ENCODE measurements at places on chromosomes 7 and 10.

- DNase-seq = no peak
Measured at GRCh38 chr7:159022238-159022993, 122.3 kb downstream of the VIPR2 start.

GRCh38 chr10:120989996-120990598, 138.9 kb downstream of the WDR11 start:
- no peak for DNase-seq

DNA sequence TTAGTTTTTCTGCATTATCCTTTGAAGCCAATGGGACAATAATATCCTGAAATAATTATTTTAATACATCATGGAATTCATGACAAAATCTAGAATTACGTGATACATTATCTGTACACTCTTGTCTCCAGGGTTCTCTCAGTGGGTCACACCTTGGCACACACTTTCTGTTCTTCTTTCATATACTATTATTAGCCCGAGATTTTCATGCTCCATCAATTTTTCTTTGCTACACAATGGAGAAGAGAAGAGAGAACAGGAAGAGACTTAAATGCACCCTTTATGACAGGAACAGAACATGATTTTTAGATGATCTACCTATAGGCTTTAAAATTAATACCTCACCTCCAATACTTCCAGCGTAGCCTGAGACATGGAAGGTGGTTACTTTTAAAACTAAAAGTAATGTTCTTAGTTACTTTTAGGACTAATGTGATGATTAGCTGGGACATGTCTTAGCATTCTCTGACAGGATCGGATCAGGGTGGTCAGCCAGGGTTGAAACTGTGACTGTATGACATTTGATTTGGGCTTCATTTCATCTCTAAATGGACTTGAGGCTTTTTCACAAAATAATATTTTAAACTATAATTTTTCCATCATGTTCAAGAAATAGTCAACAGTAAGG, 148.2 kb upstream of the WNT16 start:
- no peak for DNase-seq

DNA sequence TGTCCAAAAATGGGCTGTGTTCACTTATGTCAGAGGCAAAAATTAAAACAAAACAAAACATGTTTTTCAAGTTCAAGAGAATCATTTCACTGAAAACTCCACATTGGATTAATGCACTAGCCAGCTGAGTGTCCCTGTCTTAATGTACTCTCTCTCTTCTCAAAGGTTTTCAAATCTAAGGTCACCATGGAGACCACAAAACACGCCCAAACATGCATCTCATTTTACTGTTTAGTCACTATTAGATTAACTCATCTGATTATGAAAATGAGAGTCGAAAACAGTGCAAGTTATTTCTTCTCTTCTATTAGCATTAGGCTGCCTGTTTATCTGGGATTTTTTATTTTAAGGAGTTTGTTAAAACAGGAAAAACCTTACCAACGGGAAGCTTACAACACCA, 70.8 kb upstream of the ASAH2 start:
- DNase-seq = no peak

GRCh38 chr10:125154529-125154928, 5.8 kb downstream of the CTBP2 start:
- no peak for DNase-seq

DNA sequence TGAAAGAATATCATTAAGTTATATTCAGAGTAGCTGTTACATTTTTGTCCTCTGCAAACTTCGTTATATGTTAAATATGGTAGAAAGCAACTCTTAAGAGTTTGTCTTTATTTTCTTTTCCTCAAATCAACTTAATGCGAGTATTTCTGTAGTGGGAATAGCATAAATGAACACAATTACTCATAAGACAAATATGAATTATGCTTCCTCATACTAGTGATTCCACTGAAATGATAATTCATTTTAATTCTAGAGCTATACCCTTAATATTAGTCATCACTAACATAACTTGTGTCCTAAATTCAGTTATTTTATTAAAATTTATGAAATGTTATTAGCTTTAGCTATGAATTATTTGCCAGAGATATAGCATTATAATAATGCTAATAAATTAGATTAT, 820.6 kb upstream of the KCND2 start:
- DNase-seq = no peak

GRCh38 chr10:97708976-97709946, 4.3 kb upstream of the MARVELD1 start:
- no peak for DNase-seq

DNA sequence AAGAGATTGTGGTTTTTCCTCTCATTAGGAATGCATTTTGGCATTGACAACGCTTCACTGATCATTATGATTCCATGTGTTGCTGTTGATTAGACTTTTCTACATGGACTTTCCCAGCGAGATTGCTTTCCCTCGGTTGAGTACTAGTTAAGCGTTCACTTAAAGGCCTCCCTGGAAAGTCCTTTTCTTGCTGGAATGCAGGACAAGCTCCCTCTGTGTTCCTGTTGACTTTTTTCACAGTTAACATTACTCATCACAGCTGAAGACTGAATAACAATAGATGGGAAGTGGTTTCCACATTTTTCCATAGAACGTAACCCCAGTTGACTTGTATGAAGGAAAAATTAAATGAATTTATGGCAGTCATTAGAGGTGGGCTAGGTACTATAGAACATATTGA, 2.6 kb upstream of the CAV1 start:
- no peak for DNase-seq

DNA sequence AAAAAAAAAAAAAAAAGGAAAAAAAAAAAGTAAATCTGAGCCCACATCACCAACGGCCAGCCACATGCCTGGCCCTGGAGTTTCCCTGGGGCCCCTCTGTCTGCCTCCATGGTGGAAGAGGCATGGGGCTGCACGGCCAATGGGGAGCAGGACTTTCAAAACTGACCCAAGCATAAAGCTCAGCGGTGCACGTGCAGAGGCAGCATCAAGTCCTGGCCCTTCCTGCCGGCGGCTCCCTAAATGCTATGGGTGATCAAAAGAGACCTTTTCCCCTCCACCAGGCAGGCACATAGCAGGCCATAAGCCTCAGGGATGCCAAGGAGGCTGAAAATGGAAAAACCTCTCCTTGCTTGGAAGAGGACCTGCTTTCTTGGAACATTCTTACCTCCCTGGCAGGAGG, 94.3 kb downstream of the OAT start:
- DNase-seq = no peak

DNA sequence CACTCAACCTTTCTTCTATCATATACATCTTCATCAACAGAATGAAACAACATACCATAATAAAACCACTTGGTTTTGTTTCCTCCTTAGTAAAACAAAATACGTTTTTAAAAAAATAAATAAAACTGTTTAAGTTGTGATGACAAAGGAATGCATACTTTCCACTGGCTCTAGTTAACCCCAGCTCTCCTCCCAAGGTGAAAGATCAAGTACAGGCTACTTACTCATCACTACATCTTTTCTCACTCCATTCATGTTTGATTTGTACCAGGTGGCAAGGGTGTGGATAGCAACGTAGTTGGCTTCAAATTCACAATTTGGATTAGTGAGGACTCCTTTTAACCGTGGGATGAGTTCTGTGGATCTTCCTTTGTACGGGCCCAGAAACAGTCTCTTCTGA, 14.7 kb downstream of the OGA start:
- DNase-seq = no peak
